ENCODE measurements at places on chromosomes 2 and 18. TPM values are rescaled to one million over a fixed set of nuclear protein-coding genes. Genes with fewer than 3 reads are reported as not detected.
A peak's percentile ranks its signal among the peaks of the same experiment; 100 is the strongest.

Gene CD207
- total RNA-seq: not detected

Gene AP1S3
- 2.2 TPM for total RNA-seq

Gene NOP58
- 41.3 TPM for total RNA-seq

Gene CPO
- not detected for total RNA-seq

Gene SLC4A3
- 2.5 TPM for total RNA-seq

Gene PRSS56
- total RNA-seq: not detected

GRCh38 chr2:34602262-34602661 is 1003.2 kb upstream of the FAM98A start:
- H3K27me3 ChIP-seq: no peaks in the 10 kb centered on the region
- no peak for DNase-seq
- no peaks in the 10 kb centered on the region for H3K36me3 ChIP-seq
- no peak overlapping the region for H3K27ac ChIP-seq

GRCh38 chr2:189287363-189287762 is 107.8 kb upstream of the COL5A2 start:
- DNase-seq: no peak
- no peaks in the 10 kb centered on the region for H3K27me3 ChIP-seq
- H3K27ac ChIP-seq: peak overlapping the region; percentile 88
- H3K4me3 ChIP-seq: no peak overlapping the region
- peaks cover 42% of the 10 kb centered on the region for H3K4me1 ChIP-seq

Gene NCL
- total RNA-seq: 92.6 TPM

DNA sequence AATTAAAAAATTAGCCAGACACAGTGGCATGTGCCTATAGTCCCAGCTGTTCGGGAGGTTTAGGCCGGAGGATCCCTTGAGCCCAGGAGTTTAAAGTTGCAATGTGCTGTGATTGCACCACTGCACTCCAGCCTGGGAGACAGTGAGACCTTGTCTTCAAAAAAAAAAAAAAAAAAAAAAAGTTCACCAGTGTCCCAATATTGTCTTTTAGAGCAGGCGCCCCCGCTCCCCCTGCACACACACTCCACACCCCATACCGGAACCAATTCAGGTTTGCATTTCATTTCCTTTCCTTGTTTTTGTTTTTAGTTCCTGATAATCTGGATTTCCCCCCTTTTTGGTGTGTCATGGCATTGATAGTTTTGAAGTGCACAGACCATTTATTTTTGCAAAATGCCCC is 10.4 kb downstream of the TMEM87B start:
- H3K36me3 ChIP-seq: peaks cover 69% of the 10 kb centered on the region
- H3K27ac ChIP-seq: peak overlapping the region; percentile 29
- H3K4me1 ChIP-seq: peaks cover 12% of the 10 kb centered on the region
- no peaks in the 10 kb centered on the region for H3K27me3 ChIP-seq
- no peak overlapping the region for H3K4me3 ChIP-seq

GRCh38 chr2:27126252-27126710 is 2.7 kb downstream of the ABHD1 start:
- H3K27ac ChIP-seq: no peak overlapping the region
- peaks cover 19% of the 10 kb centered on the region for H3K36me3 ChIP-seq
- DNase-seq: no peak
- no peak overlapping the region for H3K4me3 ChIP-seq

Gene PRKAG3
- total RNA-seq: under 0.01 TPM

DNA sequence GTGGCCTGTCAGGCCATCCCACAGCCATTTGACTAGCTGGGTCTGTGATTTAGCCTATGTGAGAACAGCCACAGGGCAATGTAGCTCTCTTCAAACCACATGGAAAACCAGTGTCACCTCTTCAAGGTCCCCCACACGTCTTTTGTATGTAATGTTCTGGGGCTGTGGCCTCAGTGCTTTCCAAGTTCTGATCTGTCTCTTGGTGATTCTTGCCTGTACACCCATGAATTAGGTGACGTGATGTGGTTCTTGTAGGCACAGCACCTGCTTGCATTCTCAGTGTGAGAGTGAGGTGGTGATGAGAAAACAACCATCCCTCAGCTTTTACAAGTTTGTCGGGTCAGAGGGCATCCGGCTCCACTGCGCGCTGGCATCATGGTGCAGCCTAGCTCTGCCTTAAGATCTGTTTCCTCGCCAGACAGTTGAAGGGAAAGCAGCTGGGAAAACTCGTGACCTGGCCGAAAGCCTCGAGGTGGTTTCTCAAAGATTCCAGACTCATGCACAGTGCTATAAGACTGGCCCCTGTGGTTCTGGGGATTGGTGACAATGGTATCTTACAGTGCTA is 125.8 kb downstream of the TANC1 start:
- peaks cover 58% of the 10 kb centered on the region for H3K4me1 ChIP-seq
- H3K27ac ChIP-seq: peak overlapping the region; percentile 77
- peak; percentile 89 for DNase-seq
- no peaks in the 10 kb centered on the region for H3K36me3 ChIP-seq

Gene ZNF521
- total RNA-seq: 27.5 TPM

GRCh38 chr18:47868744-47869143 is 61.7 kb downstream of the SMAD2 start:
- peaks cover 4% of the 10 kb centered on the region for H3K36me3 ChIP-seq
- no peak for DNase-seq
- H3K27me3 ChIP-seq: no peaks in the 10 kb centered on the region
- H3K4me3 ChIP-seq: no peak overlapping the region

GRCh38 chr2:7165736-7166135 is 248.5 kb downstream of the RNF144A start:
- H3K4me1 ChIP-seq: no peaks in the 10 kb centered on the region
- no peaks in the 10 kb centered on the region for H3K27me3 ChIP-seq
- no peak overlapping the region for H3K27ac ChIP-seq
- H3K36me3 ChIP-seq: no peaks in the 10 kb centered on the region

DNA sequence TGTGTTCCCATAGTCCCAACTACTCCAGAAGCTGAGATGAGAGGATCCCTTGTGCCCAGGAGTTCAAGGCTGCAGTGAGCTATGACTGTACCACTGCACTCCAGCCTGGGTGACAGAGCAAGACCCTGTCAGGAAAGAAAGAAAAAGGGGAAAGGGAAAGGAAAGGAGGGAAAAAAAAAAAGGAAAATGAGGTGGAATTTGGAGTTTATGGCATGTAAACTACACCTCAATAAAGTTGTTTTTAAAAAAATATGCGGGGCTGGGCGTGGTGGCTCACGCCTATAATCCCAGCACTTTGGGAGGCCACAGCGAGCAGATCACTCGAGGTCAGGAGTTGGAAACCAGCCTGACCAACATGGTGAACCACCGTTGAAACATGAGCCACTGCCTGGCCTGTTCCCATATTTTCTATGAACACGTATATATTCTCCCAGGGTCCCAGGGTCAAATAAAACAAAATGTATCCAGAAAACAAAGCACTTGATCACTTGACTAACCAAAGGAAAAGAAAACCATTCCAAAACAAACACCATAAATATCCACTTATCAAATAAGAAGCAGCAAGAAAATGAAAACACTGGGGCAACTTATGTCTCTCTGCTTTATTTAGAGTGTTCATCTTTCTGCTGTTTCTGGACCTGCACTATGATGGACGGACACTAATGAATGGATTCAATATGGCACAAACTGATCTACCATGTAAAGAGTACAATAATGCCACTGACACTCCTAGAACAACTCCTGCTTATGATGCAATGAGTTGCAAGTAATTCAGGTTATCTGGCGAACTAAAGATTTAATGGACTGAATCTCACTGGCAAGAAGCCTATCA is 56.8 kb downstream of the ASXL2 start:
- H3K4me1 ChIP-seq: peaks cover 10% of the 10 kb centered on the region
- DNase-seq: peak; percentile 67
- no peaks in the 10 kb centered on the region for H3K36me3 ChIP-seq
- H3K27ac ChIP-seq: no peak overlapping the region

GRCh38 chr18:76319366-76319765 is 175.7 kb downstream of the ZNF516 start:
- H3K27me3 ChIP-seq: no peaks in the 10 kb centered on the region
- no peaks in the 10 kb centered on the region for H3K4me1 ChIP-seq
- H3K4me3 ChIP-seq: no peak overlapping the region
- DNase-seq: peak; percentile 23
- H3K36me3 ChIP-seq: no peaks in the 10 kb centered on the region
- H3K27ac ChIP-seq: no peak overlapping the region

DNA sequence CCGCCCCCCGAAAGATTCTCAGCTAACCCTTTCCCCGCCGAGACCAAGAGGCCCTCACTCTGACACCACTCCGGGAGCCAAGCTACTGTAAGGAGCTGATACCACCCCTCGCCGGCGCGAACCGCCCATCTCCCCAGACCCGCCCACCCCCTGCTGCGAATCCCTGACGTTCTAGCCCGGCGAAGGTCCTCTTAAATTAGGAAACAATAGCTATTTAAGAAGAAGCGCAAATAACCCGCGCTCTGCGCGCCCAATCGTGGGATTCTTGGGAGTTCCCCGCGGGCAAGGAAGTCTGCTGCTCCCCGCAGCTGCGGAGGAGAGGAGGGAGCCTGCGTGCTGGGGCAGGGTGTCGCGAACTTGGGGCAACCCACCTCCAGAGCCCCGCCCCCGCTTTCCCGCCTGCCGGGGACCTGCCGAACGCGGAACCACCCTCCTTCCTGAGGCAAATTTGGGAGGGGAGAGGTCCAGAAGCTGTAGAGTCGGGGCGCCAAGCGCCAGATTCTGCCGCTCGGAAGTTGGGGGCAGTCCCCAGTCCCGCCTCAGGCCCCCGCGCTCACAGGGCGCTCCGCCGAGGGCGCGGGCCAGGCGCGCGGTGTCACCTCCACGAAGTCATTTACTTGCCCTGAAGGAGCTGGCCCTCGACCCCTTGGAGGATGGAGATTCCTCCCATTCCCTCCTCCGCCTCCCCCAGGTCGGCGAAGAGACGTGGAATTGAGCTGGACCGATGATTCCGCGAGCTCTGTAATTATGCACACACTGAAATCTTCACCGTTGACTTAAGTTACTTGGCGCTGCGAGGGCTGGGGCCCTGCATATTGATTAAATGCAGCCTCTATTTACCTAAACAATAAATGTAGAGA is 8.4 kb upstream of the SP9 start:
- peak; percentile 68 for DNase-seq
- H3K27me3 ChIP-seq: peaks cover 81% of the 10 kb centered on the region
- H3K27ac ChIP-seq: no peak overlapping the region
- H3K36me3 ChIP-seq: no peaks in the 10 kb centered on the region

Gene DTYMK
- total RNA-seq: 12.7 TPM

DNA sequence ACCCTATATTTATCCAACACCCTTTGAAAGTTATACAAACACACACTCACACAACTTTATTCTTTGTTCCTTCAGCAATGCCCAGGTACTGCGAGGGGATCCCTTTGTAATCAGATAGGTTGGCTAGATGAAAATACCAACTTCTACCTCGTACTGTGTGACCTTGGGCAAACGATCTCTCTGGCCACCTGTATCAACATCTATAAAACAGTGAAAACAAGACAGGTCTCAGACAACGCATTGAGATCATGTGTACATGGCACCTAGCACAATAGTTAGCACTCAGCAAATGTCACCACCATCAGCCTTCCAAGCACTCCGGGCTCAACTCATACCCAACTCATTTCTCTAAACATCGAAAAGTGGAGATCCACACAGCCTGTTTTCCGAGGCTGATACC is 118.4 kb upstream of the PPP1CB start:
- no peak for DNase-seq
- H3K4me1 ChIP-seq: peaks cover 12% of the 10 kb centered on the region
- H3K27me3 ChIP-seq: no peaks in the 10 kb centered on the region
- no peak overlapping the region for H3K4me3 ChIP-seq
- peak overlapping the region; percentile 1 for H3K27ac ChIP-seq

- H3K27ac ChIP-seq: no peak overlapping the region
- no peaks in the 10 kb centered on the region for H3K36me3 ChIP-seq
- peak; percentile 50 for DNase-seq
Measured at GRCh38 chr2:70957798-70958197, 20.6 kb upstream of the ANKRD53 start.

GRCh38 chr18:7953095-7953958 is 386.2 kb downstream of the PTPRM start:
- no peaks in the 10 kb centered on the region for H3K36me3 ChIP-seq
- H3K27me3 ChIP-seq: no peaks in the 10 kb centered on the region
- no peak overlapping the region for H3K4me3 ChIP-seq
- DNase-seq: no peak
- peaks cover 14% of the 10 kb centered on the region for H3K4me1 ChIP-seq
- no peak overlapping the region for H3K27ac ChIP-seq

DNA sequence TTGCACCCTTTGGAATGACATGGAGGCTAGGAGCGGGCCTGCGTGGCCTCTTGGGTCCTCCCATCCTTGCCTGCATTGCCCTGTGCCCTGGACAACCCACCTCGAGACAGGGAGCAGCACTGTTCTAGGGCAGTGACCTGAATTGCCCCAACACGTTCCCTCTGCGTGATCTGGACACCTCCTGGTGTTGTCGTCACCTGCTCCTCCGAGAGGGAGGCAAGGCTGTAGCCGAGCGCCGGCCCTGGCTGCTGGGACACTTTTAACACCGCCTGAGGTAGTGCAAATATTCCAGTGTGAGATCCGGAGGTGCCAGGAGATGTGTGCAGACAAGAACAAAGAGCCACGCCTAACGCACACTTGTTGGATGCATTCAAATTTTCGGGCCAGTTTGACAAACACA is 131.5 kb downstream of the SMAD7 start:
- peak; percentile 57 for DNase-seq
- peak overlapping the region; percentile 10 for H3K27ac ChIP-seq
- no peak overlapping the region for H3K4me3 ChIP-seq
- no peaks in the 10 kb centered on the region for H3K27me3 ChIP-seq

Gene CD8B2
- total RNA-seq: not detected

DNA sequence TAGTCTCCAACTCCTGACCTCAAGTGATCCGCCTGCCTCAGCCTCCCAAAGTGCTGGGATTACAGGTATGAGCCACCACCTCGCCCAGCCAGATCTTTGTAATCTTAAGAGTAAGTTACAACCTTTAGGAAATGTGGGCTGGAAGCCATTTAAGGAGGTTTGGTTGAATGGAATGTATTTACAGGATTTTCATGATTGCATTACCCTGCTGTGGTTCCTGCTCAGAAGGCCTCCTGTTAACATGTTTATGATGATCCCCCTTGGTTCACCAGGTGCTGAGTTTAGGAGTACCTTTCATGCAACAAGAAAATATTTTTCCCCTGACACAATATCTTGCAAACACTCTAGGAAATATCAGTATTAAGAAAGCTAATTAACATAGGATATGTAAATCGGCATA is 187.4 kb upstream of the SH3BP4 start:
- no peaks in the 10 kb centered on the region for H3K27me3 ChIP-seq
- peaks cover 12% of the 10 kb centered on the region for H3K4me1 ChIP-seq
- no peak overlapping the region for H3K4me3 ChIP-seq
- H3K36me3 ChIP-seq: no peaks in the 10 kb centered on the region
- no peak overlapping the region for H3K27ac ChIP-seq
- no peak for DNase-seq

DNA sequence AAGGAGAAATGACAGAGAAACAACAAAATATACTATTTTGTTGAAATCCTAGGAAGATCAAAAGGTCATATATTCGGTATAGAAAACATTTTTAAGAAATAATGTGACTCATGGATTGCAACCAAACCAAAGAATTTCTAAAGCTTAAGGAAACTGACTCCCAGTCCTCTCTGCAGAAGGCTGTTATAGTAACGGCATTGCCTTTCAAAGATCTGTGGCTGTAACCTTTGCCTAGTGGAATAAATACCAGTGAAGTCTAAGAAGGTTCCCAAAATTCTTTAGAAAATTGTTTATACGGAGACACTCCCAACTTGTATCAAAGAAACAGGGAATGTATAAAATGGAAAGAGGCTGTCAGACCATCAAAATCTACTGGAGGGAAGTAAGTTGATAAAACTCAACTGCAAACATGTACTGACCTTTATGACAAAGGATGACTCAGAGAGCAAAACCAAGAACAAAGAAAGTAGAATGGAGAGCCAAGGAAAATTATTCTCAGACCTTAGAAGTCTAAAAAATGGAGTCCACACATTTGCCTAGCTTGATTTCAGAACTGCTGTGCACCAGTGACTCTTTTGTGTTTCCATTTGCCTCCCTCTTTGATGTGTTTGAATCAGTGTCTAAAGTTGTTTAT is 48.6 kb upstream of the FSIP2 start:
- H3K27me3 ChIP-seq: no peaks in the 10 kb centered on the region
- H3K4me1 ChIP-seq: no peaks in the 10 kb centered on the region
- no peak for DNase-seq
- H3K36me3 ChIP-seq: no peaks in the 10 kb centered on the region
- H3K27ac ChIP-seq: no peak overlapping the region

Measured in osteoblast (primary cell).